ENCODE measurements at places on chromosomes 5 and 9.

DNA sequence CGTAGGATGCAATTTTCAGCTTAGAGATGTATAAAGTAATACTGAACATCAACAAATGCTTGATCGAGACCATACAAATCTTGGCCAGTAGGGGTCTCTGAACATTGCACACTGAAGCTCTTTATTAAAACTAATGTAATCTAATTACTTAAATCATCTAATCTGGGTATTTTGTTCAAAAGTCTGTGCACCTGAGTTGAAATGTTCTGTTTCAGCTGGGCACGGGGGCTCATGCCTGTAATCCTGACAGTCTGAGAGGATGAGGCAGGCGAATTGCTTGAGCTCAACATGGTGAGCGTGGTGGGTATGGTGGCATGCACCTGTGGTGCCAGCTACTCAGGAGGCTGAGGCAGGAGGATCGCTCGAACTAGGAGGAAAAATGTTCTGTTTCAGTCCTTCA is 41.0 kb downstream of the ESM1 start:
- no peak for DNase-seq

GRCh38 chr5:180080486-180081280 is 9.1 kb upstream of the RNF130 start:
- DNase-seq, result no peak

- DNase-seq, result no peak
Observed at GRCh38 chr5:159456722-159457465, 126.6 kb upstream of the IL12B start.

DNA sequence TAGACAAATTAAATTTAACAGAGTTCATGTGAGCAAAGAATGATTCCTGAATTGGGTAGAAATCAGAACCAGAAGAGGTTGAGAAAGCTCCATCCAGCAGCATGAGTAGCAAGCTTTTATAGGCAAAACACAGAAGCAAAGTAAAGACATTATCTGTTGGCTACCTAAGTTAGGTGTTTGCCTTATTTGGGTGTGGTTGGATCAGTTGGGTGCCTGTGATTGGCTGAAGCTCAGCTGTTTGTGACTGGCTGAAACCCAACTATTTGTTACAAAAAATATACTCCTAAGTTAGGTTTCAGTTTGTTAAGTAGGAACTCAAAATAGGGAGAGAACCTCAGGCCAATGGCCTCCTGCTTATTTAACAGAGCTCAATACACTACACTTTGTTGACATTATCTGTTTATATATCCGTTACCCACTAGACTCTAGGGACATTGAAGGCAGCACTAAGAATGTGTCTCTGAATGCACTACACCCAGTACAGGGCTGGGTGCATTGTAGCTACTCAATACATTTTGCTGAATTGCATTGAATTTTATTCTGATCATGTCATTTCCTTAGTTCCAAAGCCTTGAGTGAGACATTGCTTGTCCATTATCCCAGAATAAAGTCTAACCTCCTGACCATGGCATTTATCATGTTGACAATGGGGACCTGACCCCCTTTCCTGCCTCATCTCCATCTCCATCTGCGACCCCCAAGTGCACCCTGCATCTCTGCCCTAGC is 98.7 kb downstream of the CCDC192 start:
- DNase-seq, result no peak

- DNase-seq, result no peak
Observed at GRCh38 chr5:106522296-106522695, 1148.4 kb downstream of the EFNA5 start.

GRCh38 chr9:18855656-18856055 is 177.4 kb downstream of the SAXO1 start:
- DNase-seq, result peak; percentile 42

DNA sequence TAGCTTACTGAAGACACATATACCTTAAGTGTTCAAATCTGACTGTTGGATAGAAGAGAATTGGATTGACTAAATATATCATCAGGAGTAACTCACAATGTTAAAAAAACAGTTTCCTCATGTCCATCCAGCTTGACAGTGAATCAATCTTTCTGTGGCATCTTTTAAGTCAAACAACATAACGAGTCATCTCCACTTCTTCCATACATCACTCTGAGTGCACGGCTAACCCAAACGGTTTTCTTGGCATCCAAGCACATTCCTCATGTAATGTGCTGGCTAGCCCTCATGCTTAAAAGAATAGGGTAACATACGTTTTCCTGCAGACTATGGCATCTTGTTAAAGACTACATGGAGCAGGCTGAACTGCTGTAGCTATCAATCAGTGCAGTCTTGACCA is 291.5 kb upstream of the TRPC7 start:
- DNase-seq, result no peak

GRCh38 chr5:74546796-74547195 is 93.7 kb downstream of the ENC1 start:
- no peak for DNase-seq

All from occipital lobe (tissue), 3 donors.